ENCODE measurements at places on chromosomes 1 and 21. TPM values are rescaled to one million over a fixed set of nuclear protein-coding genes. Genes with fewer than 3 reads are reported as not detected.

The BPNT1 gene
- total RNA-seq = 27.0 TPM

The TTC34 gene
- 1.8 TPM for total RNA-seq

The GNL2 gene
- total RNA-seq = 113 TPM

The TNFRSF4 gene
- 788 TPM for total RNA-seq

The DDR2 gene
- total RNA-seq = 0.66 TPM

The GSTM3 gene
- 10.1 TPM for total RNA-seq

The MYBPH gene
- not detected for total RNA-seq

The DIRAS3 gene
- not detected for total RNA-seq

The PKP1 gene
- not detected for total RNA-seq

The OR2T35 gene
- total RNA-seq = not detected

The ATP6V1G3 gene
- total RNA-seq = not detected

The FAM163A gene
- total RNA-seq = not detected

The GABRD gene
- 0.26 TPM for total RNA-seq

The ZNF687 gene
- total RNA-seq = 26.9 TPM

The FOXD2 gene
- total RNA-seq = 0.17 TPM

The PHTF1 gene
- total RNA-seq = 16.6 TPM

The EDARADD gene
- 56.8 TPM for total RNA-seq

The KCND3 gene
- not detected for total RNA-seq

The GBP7 gene
- not detected for total RNA-seq

The SMCP gene
- not detected for total RNA-seq

The PLA2G2D gene
- not detected for total RNA-seq

The OPRD1 gene
- total RNA-seq = 0.05 TPM

The NR1I3 gene
- total RNA-seq = not detected

The RASSF5 gene
- 221 TPM for total RNA-seq

The BCL2L15 gene
- 0.69 TPM for total RNA-seq

The BRINP2 gene
- not detected for total RNA-seq

The CFHR5 gene
- total RNA-seq = not detected

The NBPF6 gene
- 0.13 TPM for total RNA-seq

The DTL gene
- total RNA-seq = 91.0 TPM

The KRTAP20-3 gene
- total RNA-seq = not detected

The RNU1-2 gene
- total RNA-seq = 3,041 TPM

The IL10 gene
- 5.0 TPM for total RNA-seq

The SLC44A3 gene
- not detected for total RNA-seq

The SAMSN1 gene
- 119 TPM for total RNA-seq

The GJA9 gene
- not detected for total RNA-seq

The DCST2 gene
- total RNA-seq = 0.27 TPM

The FCRL6 gene
- total RNA-seq = not detected

The AMY1C gene
- total RNA-seq = not detected

The ERG gene
- not detected for total RNA-seq

The FAAH gene
- 5.0 TPM for total RNA-seq

The SIM2 gene
- 0.47 TPM for total RNA-seq

The IFNLR1 gene
- 3.1 TPM for total RNA-seq

The CLSTN1 gene
- total RNA-seq = 48.0 TPM

The TMEM82 gene
- total RNA-seq = not detected

The DMBX1 gene
- total RNA-seq = not detected

The FALEC gene
- not detected for total RNA-seq

The CRYBG2 gene
- total RNA-seq = 0.83 TPM

The RGL1 gene
- total RNA-seq = 2.8 TPM

The SLC16A4 gene
- total RNA-seq = 0.39 TPM

The CAMK1G gene
- 0.07 TPM for total RNA-seq

The TRPM2 gene
- total RNA-seq = 15.2 TPM
